Right atrium auricular region (tissue), 2 donors: ENCODE measurements at places on chromosomes 2 and 18. TPM values are rescaled to one million over a fixed set of nuclear protein-coding genes. Genes with fewer than 3 reads are reported as not detected.

GRCh38 chr2:200033929-200034328 lies 78.5 kb downstream of the MAIP1 start:
- H3K27me3 ChIP-seq, result no peaks in the 10 kb centered on the region
- no peaks in the 10 kb centered on the region for H3K4me1 ChIP-seq
- no peak for DNase-seq
- no peaks in the 10 kb centered on the region for H3K36me3 ChIP-seq
- H3K27ac ChIP-seq, result no peak overlapping the region

GRCh38 chr2:240238201-240238600 lies 97.7 kb upstream of the OTOS start:
- no peaks in the 10 kb centered on the region for H3K36me3 ChIP-seq
- DNase-seq, result no peak
- no peaks in the 10 kb centered on the region for H3K4me1 ChIP-seq
- H3K4me3 ChIP-seq, result no peak overlapping the region

DNA sequence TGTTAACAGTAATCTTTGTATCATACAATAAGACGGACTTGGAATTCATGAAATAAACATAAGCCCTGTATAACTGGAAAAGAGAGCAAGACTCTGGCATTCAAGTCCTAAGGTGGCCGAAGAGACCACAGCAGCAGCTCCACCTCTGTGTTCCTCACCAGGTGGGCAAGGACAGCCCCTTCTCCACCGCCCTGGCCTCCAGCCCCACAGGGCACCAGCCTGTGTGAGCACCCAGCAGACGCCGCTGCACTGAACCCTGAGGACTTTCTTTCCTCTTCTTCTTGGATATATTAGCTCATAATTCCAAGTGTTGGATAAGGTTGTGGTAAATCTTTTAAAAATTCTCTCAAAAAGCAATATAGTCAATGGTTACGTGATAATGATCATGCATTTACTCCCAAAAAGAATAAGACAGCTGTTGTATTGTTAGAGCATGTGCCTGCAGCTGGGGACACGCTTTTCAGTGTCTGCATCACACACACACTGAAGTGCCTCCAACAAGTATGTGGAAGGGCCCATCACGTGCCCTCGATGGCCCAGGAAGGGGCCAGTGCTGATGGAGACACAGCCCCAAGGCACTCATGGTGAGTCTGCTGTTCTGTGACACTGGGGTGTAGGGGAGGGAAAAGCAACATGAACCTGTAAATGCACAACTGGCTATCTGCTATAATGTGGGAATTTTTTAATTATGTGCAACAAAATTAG lies 26.8 kb downstream of the FAM178B start:
- H3K27ac ChIP-seq, result no peak overlapping the region
- no peaks in the 10 kb centered on the region for H3K27me3 ChIP-seq
- no peaks in the 10 kb centered on the region for H3K36me3 ChIP-seq
- DNase-seq, result no peak
- H3K4me3 ChIP-seq, result no peak overlapping the region

- no peak for DNase-seq
- H3K27me3 ChIP-seq, result no peaks in the 10 kb centered on the region
- no peak overlapping the region for H3K27ac ChIP-seq
- no peak overlapping the region for H3K4me3 ChIP-seq
- no peaks in the 10 kb centered on the region for H3K4me1 ChIP-seq
Measured at GRCh38 chr2:19158896-19159295, 199.5 kb downstream of the OSR1 start.

GRCh38 chr2:197869041-197869440 lies 64.6 kb downstream of the PLCL1 start:
- H3K27me3 ChIP-seq, result no peaks in the 10 kb centered on the region
- no peak overlapping the region for H3K4me3 ChIP-seq
- H3K4me1 ChIP-seq, result peaks cover 44% of the 10 kb centered on the region
- no peak for DNase-seq

Gene DCDC2C
- total RNA-seq, result not detected

Gene PRKAG3
- not detected for total RNA-seq

Gene COL4A3
- 2.7 TPM for total RNA-seq

Gene DNAJC5G
- 0.94 TPM for total RNA-seq
